ENCODE measurements at places on chromosomes 7 and 10. TPM values are rescaled to one million over a fixed set of nuclear protein-coding genes. Genes with fewer than 3 reads are reported as not detected.

The WNT8B gene
- total RNA-seq, result 0.10 TPM

The AHR gene
- 117 TPM for total RNA-seq

The TEX36 gene
- not detected for total RNA-seq

The AKR1C8 gene
- total RNA-seq, result 0.10 TPM

The ZNF804B gene
- total RNA-seq, result not detected

The OPN4 gene
- not detected for total RNA-seq

The SAMD9 gene
- 4.8 TPM for total RNA-seq

The MCM10 gene
- total RNA-seq, result 9.8 TPM

The FGF8 gene
- 0.37 TPM for total RNA-seq

The GPNMB gene
- 2.7 TPM for total RNA-seq

The CPN1 gene
- total RNA-seq, result not detected

The PYROXD2 gene
- 5.0 TPM for total RNA-seq

The TMEM139 gene
- total RNA-seq, result 4.0 TPM

The NRG3 gene
- not detected for total RNA-seq

The TRIL gene
- total RNA-seq, result 0.05 TPM

The LIPJ gene
- not detected for total RNA-seq

The SVOPL gene
- total RNA-seq, result not detected

The NEUROG3 gene
- total RNA-seq, result not detected

The MRPL32 gene
- 103 TPM for total RNA-seq

The RADIL gene
- 13.1 TPM for total RNA-seq

The AS3MT gene
- total RNA-seq, result 2.3 TPM

The MAD1L1 gene
- 29.1 TPM for total RNA-seq

The C7orf57 gene
- total RNA-seq, result 0.12 TPM

The RAMP3 gene
- total RNA-seq, result not detected

The MARVELD1 gene
- 20.1 TPM for total RNA-seq

The TEX47 gene
- total RNA-seq, result not detected

The C1QL3 gene
- not detected for total RNA-seq

The ITPRID1 gene
- not detected for total RNA-seq

The TLX1 gene
- total RNA-seq, result not detected

The ADK gene
- total RNA-seq, result 50.2 TPM

The SEMA3C gene
- 9.2 TPM for total RNA-seq

The APBB1IP gene
- not detected for total RNA-seq

The CSTF2T gene
- 22.9 TPM for total RNA-seq

The ANKRD30A gene
- not detected for total RNA-seq

The SPAM1 gene
- total RNA-seq, result not detected

The FOXL3 gene
- total RNA-seq, result not detected

The HTRA1 gene
- 40.7 TPM for total RNA-seq

The CHAT gene
- not detected for total RNA-seq

The ATOH7 gene
- not detected for total RNA-seq

The FAM131B gene
- total RNA-seq, result 0.06 TPM

The ZNF365 gene
- 4.2 TPM for total RNA-seq

The LYZL1 gene
- total RNA-seq, result not detected

The ACTR3C gene
- not detected for total RNA-seq
